ENCODE measurements at places on chromosomes 3 and 15. TPM values are rescaled to one million over a fixed set of nuclear protein-coding genes. Genes with fewer than 3 reads are reported as not detected.

The VWA5B2 gene
- total RNA-seq, result not detected

GRCh38 chr3:18238746-18239331, 186.3 kb downstream of the SATB1 start:
- H3K4me1 ChIP-seq, result no peaks in the 10 kb centered on the region
- no peak overlapping the region for H3K4me3 ChIP-seq
- no peak for DNase-seq
- no peaks in the 10 kb centered on the region for H3K36me3 ChIP-seq

DNA sequence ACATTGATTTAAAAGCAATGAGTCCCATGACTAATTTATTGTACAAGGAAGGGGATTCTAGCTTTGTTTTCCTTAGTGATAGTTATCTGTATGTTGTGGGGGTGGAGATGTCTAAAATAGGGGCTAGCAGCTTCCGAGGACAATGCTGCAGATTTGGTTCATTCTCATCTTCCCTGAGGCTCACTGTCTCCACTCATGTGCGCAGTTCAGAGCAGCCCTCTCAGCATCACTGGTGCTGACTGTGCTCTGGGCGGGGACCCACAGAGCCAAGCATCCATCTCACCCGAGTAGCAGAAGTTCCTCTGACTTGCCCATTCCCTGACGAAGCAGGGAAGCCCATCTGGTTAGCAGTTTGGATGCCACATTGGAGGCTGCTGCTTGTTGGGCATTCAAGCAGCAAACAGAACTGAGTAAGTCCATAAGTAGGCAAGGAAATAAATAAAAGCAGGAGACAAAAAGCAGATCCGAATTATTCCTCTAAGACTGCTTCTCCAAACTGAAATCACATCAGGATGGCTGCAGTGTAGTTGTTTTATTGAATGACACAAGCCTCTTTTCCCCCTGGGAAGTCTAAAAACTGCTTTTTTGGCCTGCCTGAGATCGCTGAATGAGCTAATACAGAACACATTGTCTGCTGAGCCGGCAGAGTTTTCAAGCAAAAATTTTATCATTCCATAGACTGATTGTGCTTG, 27.5 kb downstream of the RARB start:
- H3K4me1 ChIP-seq, result no peaks in the 10 kb centered on the region
- H3K27me3 ChIP-seq, result no peaks in the 10 kb centered on the region
- H3K36me3 ChIP-seq, result no peaks in the 10 kb centered on the region
- H3K27ac ChIP-seq, result no peak overlapping the region

DNA sequence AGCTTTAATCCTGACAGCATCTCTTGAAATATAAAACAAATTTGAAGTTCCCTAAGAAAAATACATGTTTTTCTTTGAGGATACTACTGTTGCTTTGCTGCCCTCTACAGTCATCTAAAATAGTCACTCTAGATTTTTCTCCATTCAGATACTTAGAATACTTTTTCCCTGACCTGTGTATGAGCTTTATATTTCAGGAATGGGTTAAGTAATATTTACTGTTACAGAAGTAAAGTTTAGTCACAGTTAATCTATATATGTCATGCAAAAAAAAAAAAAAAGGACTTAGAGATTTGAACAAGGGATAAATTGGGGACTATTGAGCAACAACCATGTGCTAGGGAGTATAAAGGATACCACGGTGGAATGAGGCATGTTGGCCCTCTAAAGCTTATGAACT, 8.8 kb downstream of the NECTIN3 start:
- H3K36me3 ChIP-seq, result no peaks in the 10 kb centered on the region
- H3K4me1 ChIP-seq, result no peaks in the 10 kb centered on the region
- no peaks in the 10 kb centered on the region for H3K27me3 ChIP-seq
- no peak overlapping the region for H3K27ac ChIP-seq
- DNase-seq, result no peak

GRCh38 chr3:11260460-11260859, 11.7 kb upstream of the ATG7 start:
- DNase-seq, result no peak
- no peak overlapping the region for H3K27ac ChIP-seq
- no peak overlapping the region for H3K4me3 ChIP-seq
- no peaks in the 10 kb centered on the region for H3K36me3 ChIP-seq
- no peaks in the 10 kb centered on the region for H3K27me3 ChIP-seq

The TMEM266 gene
- total RNA-seq, result not detected

- no peak overlapping the region for H3K27ac ChIP-seq
- H3K4me1 ChIP-seq, result peaks cover 10% of the 10 kb centered on the region
- no peak overlapping the region for H3K4me3 ChIP-seq
- peaks cover 6% of the 10 kb centered on the region for H3K27me3 ChIP-seq
- no peaks in the 10 kb centered on the region for H3K36me3 ChIP-seq
Observed at GRCh38 chr3:161217496-161217895, 3.6 kb upstream of the NMD3 start.

The SLCO3A1 gene
- total RNA-seq, result 30.4 TPM

The TTC23 gene
- 0.81 TPM for total RNA-seq

The CDHR4 gene
- not detected for total RNA-seq

DNA sequence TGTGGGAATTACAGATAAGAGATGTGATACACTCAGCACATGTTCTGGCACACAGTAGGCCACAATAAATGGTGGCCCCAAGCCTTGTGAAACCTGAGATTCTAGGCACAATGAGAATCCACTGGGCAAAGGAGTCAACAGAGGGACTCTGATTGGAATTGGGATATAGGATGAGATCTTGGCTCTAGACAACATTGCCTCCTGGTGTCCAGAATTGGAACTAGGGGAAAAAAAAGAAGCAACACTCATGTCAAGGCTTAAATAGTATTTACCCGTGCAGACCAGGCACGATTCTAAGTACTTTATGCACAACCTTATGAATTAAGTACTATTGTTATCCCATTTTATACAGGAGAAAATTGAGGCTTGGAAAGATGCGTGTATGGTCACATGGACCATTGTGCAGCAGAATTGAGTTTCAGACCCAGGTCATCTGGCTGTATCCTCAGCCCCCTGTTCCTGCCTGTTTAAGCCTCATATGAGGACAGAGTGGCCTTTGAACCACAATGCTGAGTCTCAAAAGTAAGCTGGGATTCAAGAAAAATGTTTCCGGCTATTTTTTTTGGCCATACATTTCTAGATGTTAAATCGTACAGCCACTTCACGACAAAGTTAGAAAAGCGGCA, 124.8 kb downstream of the SV2B start:
- peaks cover 21% of the 10 kb centered on the region for H3K27me3 ChIP-seq
- H3K27ac ChIP-seq, result no peak overlapping the region
- H3K4me1 ChIP-seq, result no peaks in the 10 kb centered on the region
- H3K36me3 ChIP-seq, result no peaks in the 10 kb centered on the region
- H3K4me3 ChIP-seq, result no peak overlapping the region

The FEM1B gene
- 83.2 TPM for total RNA-seq

The STRC gene
- 1.7 TPM for total RNA-seq

The PLS1 gene
- total RNA-seq, result 0.63 TPM

The POC1A gene
- 0.22 TPM for total RNA-seq

DNA sequence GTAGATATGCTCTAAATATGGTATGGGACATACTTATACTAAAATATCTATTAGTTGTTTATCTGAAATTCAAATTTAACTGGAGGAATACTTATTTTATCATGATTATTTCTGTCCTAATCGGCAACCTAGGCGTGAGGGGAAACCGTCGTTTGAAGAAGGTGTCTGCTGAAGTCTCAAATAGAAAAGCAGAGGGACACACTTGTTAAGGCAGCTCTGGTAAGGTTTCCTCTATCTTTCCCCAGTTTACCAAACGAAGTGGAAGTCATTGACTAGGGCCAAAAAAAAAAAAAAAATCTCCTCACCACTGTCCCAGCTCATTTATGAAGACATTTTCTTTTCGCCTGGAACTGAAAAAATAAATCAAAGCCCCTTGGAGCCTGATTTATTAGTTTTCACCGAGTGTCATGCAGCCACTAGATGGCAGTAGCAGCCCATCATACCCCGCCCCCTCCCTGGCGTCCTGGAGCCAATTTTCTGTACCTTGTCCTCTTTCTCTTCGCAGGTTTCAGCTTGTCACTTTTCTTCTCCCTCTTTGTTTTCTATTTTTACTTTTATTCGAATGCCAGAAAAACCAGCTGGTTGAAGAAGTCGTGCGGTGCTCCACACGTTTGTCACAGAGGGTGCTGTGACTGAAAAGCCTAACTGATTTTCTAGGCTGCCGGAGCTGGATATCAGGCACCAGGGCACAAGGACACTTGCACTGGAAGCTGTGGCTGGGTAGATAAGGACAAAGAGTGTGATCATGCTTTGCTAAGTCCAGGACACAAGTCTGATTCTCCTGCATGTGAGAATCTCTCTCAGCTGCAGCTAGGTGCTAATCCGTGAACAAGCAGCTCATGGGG, 238.7 kb downstream of the ZPLD1 start:
- no peak overlapping the region for H3K4me3 ChIP-seq
- H3K4me1 ChIP-seq, result peaks cover 4% of the 10 kb centered on the region
- H3K27me3 ChIP-seq, result no peaks in the 10 kb centered on the region
- H3K36me3 ChIP-seq, result no peaks in the 10 kb centered on the region

DNA sequence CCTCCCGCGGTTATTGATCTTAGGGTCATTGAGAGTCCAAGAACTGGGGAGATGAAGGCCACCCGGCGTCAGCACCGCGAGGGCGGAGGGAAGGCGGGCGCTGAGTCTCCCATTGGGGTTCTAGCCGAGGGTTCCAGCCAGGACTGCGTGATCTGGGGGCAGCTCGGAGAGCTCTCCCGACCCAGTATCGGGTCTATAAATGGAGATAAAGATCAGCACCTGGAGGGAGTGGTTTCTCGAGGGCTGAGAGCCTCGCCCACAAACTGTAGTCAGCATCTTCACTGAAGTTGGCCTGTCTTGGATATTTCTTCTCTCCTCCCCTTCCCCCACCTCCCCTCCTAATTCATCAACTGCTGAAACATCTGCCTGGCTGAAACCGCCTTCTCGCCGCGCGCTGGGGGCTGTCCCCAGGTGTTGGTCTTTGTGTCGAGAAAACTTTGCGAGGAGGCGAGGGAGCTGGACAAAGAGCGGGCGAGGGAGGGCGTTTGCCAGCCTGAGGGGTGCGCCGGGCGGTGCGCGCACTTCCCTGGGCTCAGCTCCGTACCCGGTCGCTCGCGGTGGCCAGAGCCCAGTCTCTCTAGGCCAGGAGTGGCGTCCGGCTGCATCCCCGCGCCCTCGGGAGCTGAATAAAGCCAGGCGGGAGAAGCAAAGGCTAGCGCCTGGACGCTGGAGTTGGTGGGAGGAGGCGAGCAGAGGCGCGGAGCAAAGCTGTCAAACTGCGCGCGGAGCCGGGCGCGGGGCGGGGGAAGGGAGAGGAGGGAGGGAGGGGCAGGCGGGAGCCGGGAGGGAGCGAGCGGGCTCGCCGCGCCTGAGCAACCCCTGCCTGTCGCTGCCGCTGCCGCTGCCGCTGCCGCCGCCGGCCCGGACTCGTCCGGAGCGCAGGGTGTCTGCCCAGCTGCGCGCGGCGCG, at the start of gene ST8SIA2:
Gene ST8SIA2, plus strand, starts transcription at position 811 of the 909 bp plus-strand sequence. CDS start 184 bp downstream, outside the sequence.
- H3K4me3 ChIP-seq, result no peak within 1 kb of the TSS
- H3K4me1 ChIP-seq, result no peaks in the 10 kb centered on the region
- no peaks in the 10 kb centered on the region for H3K36me3 ChIP-seq
- H3K27me3 ChIP-seq, result peaks cover 81% of the 10 kb centered on the region

DNA sequence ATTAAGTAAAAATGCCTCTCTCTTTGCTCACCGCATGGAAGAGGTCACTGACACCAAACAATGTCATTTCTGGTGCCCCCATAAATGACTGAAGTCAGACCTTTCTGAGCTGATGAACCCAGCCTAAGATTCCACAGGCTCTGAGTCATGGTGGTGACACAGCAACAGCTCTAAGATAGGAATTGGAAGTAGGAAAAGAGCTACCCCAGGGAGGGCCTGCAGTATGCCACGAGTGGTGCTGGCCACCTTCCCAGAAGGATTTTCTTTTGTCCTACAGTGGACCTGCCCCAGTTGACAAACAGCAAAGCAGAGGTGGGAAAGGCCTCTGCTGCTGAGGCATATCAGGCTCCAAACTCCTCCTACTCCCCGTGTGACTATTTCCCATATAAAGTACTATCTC, 208.1 kb downstream of the MINAR1 start:
- H3K27ac ChIP-seq, result no peak overlapping the region
- H3K4me1 ChIP-seq, result no peaks in the 10 kb centered on the region
- no peaks in the 10 kb centered on the region for H3K36me3 ChIP-seq
- no peak overlapping the region for H3K4me3 ChIP-seq
- no peak for DNase-seq

GRCh38 chr15:41337631-41338522, 5.2 kb downstream of the NUSAP1 start:
- no peak for DNase-seq
- H3K36me3 ChIP-seq, result no peaks in the 10 kb centered on the region
- H3K27ac ChIP-seq, result no peak overlapping the region
- peaks cover 20% of the 10 kb centered on the region for H3K4me1 ChIP-seq
- no peak overlapping the region for H3K4me3 ChIP-seq

DNA sequence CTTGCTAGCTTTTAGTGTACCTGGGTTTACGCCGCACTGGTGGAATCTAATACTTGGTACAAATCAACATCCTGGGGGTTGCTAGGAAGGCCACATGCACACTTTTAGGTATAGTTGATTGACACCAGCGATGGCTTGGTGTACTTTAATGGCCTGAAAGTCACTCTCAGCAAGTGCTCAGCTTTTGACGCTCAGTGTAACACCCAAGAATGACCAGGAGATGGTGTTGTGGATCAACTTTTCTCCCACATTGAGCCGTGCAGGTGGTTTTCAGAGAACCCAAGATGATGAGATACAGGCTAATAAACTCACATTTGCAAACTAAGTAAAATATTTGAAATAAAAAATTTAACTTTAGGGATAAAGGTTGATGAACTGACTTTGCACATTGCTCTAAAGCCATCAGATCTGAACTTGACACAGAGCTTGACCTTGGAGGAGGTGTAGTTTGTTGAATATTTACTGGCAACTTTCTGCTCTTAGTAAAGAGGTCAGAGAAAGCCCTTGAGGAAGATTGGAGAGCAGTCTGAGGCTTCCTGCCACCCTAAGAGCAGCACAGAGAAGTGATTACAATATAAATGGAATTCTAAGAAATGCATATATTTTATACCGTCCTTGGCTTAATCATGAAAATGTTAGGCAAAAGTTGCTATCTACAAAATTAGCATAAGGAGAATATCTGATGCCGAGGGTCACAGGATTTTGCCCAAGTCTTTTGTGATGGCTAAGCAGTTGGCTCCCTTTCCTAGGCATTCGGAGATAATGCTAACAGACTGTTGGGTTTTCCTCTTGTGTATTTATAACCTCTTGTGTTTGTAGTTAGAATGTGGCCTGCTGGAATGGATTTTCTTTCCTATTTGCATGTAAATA, 143.4 kb upstream of the RASGRP1 start:
- H3K36me3 ChIP-seq, result no peaks in the 10 kb centered on the region
- H3K27ac ChIP-seq, result no peak overlapping the region
- no peak overlapping the region for H3K4me3 ChIP-seq
- H3K4me1 ChIP-seq, result no peaks in the 10 kb centered on the region
- H3K27me3 ChIP-seq, result no peaks in the 10 kb centered on the region
- DNase-seq, result peak; percentile 49

The GNB4 gene
- total RNA-seq, result 0.41 TPM

The FBLN2 gene
- total RNA-seq, result 0.25 TPM

- no peak overlapping the region for H3K27ac ChIP-seq
- H3K4me3 ChIP-seq, result no peak overlapping the region
- no peak for DNase-seq
- H3K27me3 ChIP-seq, result no peaks in the 10 kb centered on the region
- no peaks in the 10 kb centered on the region for H3K4me1 ChIP-seq
Observed at GRCh38 chr15:90436952-90437351, 48.9 kb downstream of the IQGAP1 start.
